ENCODE measurements at places on chromosomes 11 and 22.

GRCh38 chr22:31802575-31802974 lies 48.8 kb downstream of the DEPDC5 start:
- peak; percentile 59 for DNase-seq

DNA sequence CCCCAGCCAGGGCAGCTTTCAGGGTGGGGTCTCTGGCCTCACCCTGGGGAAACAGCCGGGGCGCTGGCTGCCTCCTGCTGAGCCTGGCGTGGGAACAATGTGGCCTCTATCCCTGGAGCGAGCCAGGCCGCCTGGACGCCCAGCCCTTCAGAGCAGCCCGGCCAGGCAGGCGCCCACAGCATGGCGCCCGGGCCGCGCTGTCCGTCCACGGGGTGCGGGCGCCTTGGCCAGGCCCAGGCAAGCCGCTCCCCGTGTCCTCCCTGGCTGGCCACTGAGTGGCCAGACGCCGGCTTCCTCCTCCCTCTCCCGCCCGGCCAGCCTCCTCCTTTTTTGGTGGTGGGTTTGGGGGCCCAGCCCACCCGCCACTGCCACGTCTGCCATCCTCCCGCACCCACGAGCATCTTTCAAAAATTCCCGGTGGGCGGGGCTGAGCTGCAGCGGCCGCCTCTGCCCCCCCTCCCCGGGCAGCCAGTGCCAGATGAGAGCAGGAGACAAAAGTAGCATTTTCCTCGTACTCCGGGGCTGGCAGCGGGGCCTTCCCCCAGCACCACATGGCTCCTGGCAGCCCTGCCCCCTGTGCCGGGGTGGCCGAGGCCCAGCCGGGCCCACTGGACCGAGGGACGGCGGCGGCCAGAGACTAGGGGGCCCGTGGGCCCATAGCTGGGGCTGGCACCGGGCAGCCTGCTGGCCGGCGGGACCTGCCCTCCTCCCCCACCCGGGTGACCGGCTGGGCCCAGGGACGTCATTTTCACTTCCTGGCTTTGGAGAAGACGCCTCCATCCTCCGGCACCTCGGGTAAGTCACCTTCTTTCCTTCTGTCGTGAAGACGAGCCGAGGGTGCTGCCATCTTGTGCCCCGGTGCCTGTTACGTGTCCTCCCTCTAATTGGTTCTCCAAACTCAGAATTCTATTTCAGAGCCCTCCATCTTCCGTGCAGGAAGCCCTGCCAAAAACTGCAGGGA lies 70.2 kb upstream of the PPARA start:
- no peak for DNase-seq

- DNase-seq = peak; percentile 83
Observed at GRCh38 chr11:34492806-34493414, 20.7 kb downstream of the ELF5 start.

DNA sequence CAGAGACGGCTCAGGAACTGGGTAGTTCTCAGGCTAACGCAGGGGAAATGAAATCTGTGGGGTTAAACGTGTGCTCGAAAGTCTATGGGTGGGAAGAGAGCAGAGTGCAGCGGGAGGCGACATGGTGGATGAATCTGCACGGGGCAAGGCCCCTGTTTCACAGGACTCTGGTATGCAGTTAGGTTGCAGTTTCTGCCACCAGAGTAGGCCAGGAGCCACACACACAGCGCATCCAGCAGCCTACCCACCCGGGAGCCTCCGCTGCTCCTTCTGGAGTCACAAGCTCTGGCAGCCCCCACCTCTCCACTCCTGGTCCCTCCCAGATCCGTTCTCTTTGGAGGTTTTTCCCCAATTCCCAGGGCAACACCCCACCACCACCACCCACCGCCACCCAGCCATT lies 27.0 kb downstream of the SPATA19 start:
- DNase-seq = no peak

- DNase-seq = no peak
Observed at GRCh38 chr11:93368022-93368421, 37.5 kb downstream of the DEUP1 start.

- no peak for DNase-seq
Observed at GRCh38 chr11:15038963-15039362, 34.4 kb upstream of the CALCB start.

- DNase-seq = no peak
Observed at GRCh38 chr22:24208012-24208749, 26.9 kb downstream of the SUSD2 start.

DNA sequence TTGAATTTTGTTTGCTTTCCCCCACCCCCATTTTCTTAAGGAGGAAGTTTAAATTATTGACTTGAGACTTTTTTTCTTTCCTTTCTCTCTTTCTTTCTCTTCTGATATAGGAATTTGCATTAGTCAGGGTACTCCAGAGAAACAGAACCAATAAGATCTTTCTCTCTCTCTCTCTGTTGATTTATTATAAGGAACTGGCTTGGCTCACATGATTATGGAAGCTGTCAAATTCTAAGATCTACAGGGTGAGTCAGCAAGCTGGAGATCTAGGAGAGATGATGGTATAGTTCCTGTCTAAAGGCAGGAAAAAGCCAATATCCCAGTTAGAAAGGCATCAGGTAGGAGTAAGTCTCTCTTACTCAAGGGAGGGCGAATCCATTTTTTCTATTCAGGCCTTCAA lies 64.0 kb downstream of the CCDC81 start:
- DNase-seq = no peak

GRCh38 chr22:48621085-48621484 lies 1206.6 kb downstream of the BRD1 start:
- no peak for DNase-seq

DNA sequence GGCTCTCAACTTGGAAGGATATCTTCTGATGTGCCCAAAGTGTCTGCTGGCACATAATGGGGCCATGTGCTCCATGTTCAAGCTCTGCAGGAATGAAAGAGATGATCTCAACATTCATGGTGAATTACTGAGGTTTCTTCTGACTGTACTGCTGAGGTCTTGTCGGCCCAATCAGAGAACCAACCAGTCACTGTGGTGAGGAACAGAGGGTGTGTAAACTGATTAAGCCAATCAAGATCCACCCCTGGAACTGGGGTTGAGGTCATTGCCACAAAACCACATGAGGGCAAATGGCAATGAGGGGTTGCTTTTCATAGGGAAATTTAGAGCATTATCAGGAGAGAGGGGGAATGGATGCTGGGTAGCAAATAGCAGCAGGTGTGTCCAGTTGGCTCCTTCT lies 152.3 kb upstream of the RAG2 start:
- DNase-seq = no peak

DNA sequence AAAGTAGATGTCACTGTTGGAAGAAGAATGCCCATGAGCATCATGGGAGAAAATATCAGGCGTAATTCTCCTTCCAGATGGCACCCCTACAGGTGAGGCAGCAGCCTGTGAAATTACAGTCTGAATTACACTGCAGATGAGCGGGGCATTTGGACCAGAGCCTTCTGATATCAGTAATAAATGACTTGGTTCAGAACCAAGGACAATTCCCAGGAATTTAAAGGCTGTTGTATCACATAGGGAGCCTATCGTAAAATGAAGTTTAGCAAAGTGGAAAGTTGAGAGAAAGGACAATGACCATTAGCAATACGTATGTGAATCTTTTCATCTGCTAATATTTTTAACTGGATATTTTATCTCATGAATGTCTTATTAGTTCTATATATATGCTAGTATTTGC lies 61.3 kb downstream of the PRMT3 start:
- no peak for DNase-seq

GRCh38 chr11:120703358-120704152 lies 192.0 kb downstream of the GRIK4 start:
- no peak for DNase-seq

- DNase-seq = no peak
Observed at GRCh38 chr22:47173535-47174021, 411.1 kb downstream of the TBC1D22A start.

DNA sequence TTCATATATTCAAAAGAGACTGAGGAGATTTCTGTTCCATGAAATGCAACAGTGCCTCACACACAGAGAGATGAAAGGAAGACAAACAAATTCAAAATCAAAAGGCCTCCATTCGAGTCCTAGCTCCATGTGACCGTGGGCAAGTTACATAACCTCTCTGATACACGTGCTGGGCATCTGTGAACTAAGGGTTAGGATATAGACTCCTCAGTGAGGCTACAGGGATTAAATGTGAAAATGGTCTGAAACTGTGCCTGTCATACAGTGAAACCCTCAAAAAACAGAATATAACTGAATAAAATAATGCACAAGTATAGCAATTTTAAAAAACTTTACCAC lies 111.8 kb upstream of the MTMR2 start:
- no peak for DNase-seq

GRCh38 chr11:36105743-36106581 lies 162.1 kb downstream of the LDLRAD3 start:
- peak; percentile 43 for DNase-seq

DNA sequence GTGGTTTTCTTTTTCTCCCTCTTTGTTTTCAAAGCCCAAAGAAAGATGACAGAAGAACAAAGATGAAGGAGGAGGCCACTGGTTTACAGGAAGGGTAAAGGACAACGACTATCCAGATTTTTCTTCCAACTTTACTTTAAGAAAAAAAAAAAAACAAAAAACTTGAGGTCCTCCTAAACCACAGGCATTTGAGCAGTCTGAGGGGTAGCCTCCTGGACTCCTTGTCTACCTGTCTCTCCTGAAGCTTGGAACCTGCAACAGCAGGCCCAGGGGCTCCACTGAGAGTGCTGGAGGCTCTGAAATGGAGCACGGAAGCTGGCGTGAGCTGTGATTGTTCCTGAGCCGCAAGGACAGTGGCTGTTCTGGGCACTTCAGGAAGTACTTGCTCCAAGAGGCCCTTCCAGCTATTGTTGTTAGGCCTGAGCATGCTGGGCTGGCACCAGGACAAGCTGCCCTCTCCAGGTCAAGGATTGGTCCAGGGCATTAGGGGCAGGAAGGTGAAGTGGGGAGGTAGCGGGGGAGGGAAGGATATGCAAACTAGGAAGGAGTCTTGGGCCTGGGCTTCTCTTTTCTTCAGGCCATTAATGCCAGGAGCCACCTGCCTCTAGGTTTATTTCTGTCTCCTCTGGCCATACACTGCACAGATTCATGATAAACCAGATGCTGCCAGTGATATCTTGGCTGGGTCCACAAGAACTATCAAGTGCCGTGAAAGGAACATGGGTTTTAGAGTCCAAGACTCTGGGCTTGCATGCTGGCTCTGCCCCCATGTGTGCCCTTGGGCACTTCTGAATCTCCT lies 147.3 kb downstream of the CCDC34 start:
- DNase-seq = no peak

- DNase-seq = no peak
Observed at GRCh38 chr11:43582863-43583462, 97.6 kb upstream of the HSD17B12 start.

DNA sequence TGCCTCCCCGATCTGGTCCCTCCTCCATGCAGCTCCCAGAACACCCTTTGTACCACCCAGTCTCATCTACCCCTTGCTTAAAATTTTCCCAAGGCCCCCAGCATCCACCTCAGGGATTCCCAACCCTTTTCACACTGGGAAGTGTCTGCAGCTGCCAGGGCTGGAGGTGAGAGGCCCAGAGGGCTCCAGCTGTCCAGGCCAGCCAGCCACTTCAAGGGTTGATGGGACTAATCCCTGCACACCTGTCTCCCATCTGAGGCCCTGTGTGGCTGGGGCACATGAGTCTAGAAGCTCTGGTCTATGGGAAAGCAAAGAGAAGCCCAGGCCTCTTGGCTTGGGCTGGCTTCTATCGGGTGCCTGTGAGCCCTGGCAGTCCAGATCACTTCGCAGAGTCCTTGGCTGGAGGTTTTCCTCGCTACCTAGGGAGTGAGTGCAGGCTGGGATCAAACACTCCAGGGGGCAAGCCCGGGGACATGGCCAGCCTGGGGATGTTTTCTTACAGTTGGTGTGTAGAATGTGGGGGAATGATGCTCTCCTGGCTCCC lies 41.1 kb upstream of the TPBGL start:
- DNase-seq = no peak

- DNase-seq = peak; percentile 87
Observed at GRCh38 chr22:36853407-36854099, 7.3 kb upstream of the NCF4 start.

DNA sequence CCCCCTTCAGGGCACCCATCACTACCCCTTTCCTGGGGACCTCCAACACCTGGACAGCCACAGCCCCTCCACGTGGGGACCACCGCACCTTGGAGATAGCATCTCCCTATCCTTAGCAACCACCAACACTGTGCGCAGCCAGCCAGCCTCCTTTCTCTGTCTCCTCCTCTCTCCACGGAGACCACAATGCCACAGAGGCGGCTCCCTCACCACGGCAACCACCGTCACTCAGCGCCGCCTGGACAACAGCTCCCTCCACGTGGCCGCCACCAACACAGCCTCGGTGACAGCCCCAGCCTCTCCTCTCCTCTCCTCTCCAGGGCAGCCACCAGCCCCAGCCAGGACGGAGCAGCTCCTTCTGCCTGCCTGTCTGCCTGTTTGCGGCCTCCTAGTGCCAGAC lies 10.5 kb downstream of the ELFN2 start:
- no peak for DNase-seq

- DNase-seq = no peak
Observed at GRCh38 chr11:23836981-23837380, 659.9 kb upstream of the LUZP2 start.

- DNase-seq = no peak
Observed at GRCh38 chr11:123461164-123461563, 31.1 kb downstream of the GRAMD1B start.

- DNase-seq = no peak
Observed at GRCh38 chr11:2002042-2002776, 4.6 kb upstream of the H19 start.

DNA sequence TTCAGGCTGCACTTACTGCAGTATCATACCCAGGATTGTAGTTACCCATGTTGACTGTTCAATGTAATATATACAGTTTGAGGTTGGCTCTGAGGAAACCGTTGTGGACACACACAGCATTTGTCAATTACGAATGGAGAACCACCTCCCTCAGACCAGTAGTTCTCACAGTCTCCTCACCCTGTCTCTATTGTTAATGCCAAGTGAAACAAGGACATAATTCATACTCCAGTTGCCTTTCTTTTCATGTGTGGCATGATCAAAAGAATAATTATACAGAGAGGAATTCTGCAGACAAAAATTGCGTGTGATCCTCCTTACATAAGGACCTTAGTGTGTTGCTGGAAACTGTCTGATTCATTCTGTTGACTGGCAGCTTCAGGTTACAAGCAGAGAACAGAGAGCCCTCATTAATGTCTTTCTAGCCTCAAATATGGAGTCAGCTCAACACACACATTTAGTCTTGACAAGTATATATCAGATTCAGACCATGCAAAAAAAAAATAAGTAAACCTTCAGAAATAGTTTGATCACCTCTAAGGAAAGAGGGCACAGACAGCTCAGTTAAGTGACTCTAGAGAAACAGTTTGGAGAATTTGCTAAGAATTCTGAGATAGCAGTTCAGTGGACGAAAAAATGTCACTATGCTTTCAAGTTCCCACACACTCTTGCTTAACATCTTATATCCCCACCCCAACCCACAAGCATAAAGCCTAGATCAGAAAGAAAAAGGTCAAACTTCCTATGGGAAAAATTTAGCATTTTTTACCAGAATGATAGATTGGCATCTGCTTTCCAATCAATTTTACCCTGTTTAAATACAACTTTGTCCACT lies 96.1 kb downstream of the MAML2 start:
- DNase-seq = no peak

Measured in erythroblast (primary cell).